ENCODE measurements at places on chromosomes 11 and 22. TPM values are rescaled to one million over a fixed set of nuclear protein-coding genes. Genes with fewer than 3 reads are reported as not detected.

Gene SLC22A12
- total RNA-seq = not detected

Gene MRTFA
- 53.5 TPM for total RNA-seq

Gene KLHL35
- 3.6 TPM for total RNA-seq

Gene APLP2
- 222 TPM for total RNA-seq

Gene GPHA2
- total RNA-seq = not detected

Gene FOLR1
- 1.2 TPM for total RNA-seq

Gene OR8B4
- total RNA-seq = not detected

Gene TMEM126B
- total RNA-seq = 40.5 TPM

Gene GAL3ST3
- not detected for total RNA-seq

Gene OR10W1
- not detected for total RNA-seq

Gene MS4A3
- total RNA-seq = 1.4 TPM

Gene C11orf87
- total RNA-seq = 0.09 TPM

Gene STX5
- total RNA-seq = 51.6 TPM

- no peak for DNase-seq
These were observed 27.2 kb downstream of the GVQW3 start for GRCh38 chr11:76408171-76408965.

GRCh38 chr11:5701055-5701577 is 11.5 kb downstream of the TRIM22 start:
- DNase-seq = no peak

GRCh38 chr11:93857413-93858120 is 7.1 kb upstream of the VSTM5 start:
- no peak for DNase-seq

DNA sequence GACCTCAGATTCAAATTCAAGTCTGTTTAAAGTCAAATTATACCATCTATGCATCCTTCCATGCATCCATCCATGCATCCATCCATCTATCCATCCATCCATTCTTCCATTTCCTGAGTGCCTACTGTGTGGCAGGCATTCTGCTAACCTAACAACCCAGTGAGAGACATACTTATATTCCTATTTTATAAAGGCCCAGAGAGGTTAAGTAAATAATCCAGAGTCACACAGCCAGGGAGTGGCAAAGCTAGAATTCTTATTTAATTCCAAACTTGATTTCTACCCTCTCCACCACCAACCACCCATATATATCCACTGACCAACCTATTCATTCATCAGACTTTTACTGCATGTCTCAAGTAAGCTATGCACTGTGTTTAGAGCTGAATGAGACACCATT is 53.8 kb downstream of the LRRC74B start:
- no peak for DNase-seq

DNA sequence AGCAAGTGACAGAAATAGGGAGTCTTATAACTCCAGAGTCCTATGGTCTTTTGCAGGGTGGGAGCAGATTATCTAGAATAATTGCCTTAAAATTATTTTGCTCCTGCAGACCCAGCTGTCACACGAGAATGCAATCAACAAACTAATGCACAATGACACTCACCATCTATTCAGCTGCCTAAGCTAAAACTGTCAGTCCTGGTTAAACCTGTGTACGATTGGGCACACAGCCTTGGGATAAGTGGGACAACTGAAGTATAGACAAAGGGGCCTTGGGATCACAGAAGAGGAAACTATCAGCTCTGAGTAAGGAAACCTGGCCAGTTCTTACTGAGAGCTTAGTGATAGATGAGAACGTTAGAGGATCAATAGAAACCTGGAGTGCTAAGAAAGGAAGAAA is 595.9 kb upstream of the KIRREL3 start:
- no peak for DNase-seq

DNA sequence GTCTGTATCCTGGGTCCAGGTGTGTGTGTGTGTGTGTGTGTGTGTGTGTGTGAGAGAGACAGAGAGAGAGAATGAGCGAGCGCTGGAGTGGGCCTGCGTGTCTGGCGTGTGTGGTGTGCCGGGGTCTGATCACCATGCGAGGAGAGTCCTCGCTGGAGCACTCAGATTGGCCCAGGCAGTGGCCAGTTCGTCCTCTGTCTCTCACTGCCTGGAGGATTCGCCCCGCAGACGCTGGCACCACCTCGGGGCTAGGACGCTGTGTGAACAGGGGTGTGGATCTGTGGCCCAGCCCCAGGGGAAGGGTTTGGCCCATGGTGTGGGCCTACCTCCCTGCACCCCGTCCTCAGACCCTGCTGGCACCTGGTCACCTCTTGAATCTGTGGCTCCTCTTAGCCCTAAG is 11.6 kb upstream of the CACNA1I start:
- no peak for DNase-seq

DNA sequence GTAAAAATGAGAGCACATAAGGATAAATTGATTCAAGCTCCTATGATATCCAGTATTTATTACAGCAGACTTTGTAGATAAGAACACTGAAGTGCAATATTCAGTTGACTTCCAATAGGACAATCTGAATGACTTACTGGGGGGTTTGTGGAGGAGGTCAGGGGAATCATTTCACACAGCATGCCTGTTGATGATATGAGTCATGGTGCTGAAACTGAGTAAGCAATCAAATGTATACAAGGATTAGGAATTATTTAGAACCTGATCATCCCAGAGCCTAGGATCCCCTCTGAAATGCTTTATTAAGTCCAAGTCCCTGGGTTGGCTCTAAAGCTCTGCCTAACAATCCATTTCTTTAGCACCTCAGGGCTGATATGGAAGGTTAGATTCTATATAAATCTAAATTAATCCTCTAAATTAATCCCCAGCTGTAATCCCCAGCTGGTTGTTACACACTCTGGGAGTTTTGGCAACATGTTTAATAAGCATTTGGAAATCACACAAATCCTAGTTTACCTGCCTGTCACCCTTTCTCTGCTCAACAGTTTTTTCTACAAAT is 326.4 kb downstream of the GUCY1A2 start:
- DNase-seq = no peak

DNA sequence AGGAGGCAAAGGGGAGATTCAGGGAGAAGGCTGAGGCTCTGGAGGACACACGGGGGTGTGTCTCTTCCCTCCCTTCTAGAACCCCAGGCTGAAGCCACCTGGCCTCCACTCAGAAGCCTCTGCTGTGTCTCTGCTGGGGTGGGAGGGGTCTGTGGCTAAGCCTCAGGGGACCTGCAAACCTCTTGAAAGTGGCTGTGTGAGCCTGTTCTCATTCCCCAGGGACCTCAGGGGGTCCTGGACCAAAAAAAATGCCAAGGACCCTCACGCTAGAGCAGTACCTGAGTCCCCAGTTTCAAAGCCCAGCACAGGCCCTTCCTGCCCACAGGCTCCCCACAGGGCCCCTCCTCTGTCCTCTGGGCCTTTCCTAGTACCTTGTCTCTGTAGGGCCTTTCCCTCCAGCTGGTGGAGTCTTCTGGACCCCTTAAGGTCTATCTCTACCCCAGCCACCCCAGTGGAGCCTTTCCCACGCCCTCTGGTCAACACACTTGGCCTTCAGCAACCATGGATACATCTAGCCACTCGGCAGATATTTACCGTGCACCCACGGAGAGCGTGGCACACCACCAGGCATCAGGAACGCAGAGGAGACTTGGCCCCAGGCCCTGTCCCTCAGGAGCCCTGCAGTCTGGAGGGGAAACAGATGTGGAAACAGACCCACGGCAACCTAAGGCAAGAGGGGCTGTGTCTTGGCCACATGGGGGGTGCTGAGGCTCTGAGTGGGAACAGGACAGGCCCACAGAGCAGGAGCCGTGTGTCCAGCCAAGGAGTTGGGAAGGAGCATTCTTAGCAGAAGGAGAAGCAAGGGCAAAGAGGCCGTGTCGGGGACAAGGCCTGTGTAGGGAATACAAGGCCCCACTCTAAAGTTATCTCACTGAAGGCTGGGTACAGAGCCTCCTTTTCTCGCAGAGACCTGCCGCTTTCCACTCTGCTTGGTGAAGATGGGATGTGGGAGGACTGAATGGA is 18.5 kb downstream of the PLA2G6 start:
- no peak for DNase-seq

- no peak for DNase-seq
These were observed 125.6 kb upstream of the PITPNB start for GRCh38 chr22:28044546-28045173.

- DNase-seq = no peak
These were observed 52.8 kb upstream of the RRAS2 start for GRCh38 chr11:14411818-14412217.

DNA sequence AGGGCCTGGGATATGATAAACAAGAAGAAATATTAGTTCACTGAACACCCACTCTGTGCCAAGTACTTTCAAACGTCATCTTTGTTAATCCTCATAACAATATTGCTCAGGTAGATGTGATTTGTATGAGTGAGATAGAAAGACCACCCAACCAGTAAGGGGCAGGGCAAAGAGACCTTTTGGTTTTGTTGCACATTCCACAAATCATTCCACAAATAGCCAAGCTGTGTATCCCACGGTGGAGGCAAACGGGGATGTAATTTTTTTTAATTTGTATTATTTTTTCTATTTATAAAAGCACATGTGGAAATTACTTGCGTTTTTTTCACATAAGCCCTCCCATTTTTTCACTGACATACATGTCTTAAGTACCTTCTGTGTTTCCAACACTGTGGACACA is 29.0 kb downstream of the LAYN start:
- no peak for DNase-seq

- DNase-seq = no peak
These were observed 12.9 kb downstream of the GAL3ST1 start for GRCh38 chr22:30561402-30562189.

GRCh38 chr11:46677991-46678740 is 22.3 kb downstream of the ARHGAP1 start:
- no peak for DNase-seq

GRCh38 chr11:45252134-45252856 is 33.8 kb downstream of the SYT13 start:
- no peak for DNase-seq

GRCh38 chr22:32562401-32562800 is 87.8 kb downstream of the FBXO7 start:
- no peak for DNase-seq

DNA sequence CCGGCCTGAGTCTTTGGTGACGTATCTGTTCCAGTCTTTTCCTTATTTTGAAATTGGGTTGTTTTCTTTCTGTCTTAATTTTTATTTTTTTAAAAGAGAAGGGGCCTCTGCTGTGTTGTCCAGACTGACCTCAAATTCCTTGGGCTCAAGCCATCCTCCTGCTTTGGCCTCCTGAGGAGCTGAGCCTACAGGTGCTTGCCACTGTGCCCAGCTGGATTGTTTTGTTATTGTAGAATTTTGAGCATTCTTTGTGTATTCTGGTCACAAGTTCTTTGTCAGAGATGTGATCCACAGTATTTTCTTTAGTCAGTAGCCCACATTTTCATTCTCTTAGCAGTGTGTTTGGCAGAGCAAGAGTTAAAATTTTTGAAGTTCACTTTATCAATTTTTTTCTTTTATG is 100.1 kb downstream of the ATXN10 start:
- no peak for DNase-seq

DNA sequence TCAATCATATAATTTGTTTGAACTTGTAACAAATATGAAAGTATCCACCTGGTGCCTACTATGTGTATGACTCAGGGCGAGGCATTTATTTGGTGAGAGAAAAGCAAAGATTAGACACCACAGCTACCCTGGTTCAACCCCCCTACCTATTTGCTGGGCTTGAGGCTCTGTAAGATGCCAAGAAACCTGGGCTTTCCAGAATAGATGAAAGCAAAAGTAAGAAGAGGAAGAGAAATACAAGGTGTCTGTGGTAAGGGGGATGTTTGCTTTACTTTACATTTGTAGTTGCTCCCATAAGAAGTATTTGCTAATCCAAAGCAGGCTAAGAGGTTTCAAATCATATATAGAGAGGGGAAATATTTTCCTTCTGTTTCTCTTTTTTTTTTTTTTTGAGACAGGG is 61.7 kb downstream of the DDI1 start:
- DNase-seq = no peak

DNA sequence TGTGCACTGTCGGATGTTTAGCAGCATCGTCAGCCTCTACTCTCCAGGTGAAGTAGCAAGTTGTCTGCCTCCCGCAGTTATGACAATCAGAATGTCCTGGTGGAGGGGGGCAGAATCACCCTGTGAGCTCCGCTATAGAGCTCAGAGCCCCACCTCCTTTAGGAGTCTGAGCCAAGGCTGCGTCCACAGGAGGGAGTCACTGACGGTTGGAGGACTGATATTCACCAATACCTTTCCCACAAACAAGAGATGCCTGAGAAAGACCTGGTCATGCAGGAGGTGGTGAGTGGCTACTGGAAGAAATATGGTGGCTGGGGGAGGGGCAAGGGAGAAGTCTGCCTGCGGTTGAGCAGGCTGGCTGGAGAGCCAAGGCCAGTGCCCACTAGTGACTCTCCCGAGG is 41.7 kb upstream of the ADA2 start:
- DNase-seq = no peak

GRCh38 chr11:122229481-122230384 is 113.7 kb upstream of the BLID start:
- no peak for DNase-seq

- no peak for DNase-seq
These were observed 59.1 kb downstream of the KCNC1 start for GRCh38 chr11:17793642-17794170.

DNA sequence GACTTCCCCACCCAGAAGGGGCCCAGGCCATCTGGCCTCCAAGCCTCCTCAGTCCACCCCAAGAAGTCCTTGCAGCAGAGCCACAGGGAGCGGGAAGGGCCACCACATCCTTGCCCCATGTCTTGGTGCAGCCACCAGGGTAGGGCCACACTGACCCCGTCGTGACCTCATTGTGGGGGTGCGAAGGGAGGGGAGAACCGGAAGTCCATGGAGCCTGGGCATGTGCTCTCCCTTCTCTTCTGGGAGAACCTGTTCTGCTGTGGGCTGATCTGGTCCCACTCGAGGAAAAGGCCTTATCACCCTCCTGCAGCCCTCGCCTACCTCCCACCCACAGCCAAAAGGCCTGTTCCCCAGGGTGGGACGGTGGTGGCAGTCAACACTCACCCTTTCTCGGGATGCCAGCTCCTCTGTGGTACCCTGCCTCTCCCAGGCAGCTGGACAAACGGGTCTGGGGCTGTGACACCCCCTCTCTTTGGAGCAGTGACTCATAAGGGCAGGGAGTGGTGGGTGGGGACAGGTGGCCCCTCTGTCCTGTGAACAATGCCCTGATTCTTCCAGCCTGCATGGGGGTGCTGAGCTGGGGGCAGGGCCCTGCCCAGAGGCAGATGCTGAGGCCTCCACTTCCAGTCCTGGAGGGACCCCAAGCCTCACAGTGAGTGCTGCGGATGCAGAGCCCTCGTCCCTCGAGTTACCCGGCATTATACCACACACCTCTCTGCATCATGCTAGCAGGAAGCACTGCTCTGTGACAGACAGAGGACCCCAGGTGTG is 14.6 kb upstream of the CTSD start:
- DNase-seq = peak; percentile 56

- DNase-seq = no peak
These were observed 52.8 kb downstream of the CBL start for GRCh38 chr11:119258983-119259382.

- no peak for DNase-seq
These were observed 6.4 kb upstream of the TTLL8 start for GRCh38 chr22:50064453-50064852.

DNA sequence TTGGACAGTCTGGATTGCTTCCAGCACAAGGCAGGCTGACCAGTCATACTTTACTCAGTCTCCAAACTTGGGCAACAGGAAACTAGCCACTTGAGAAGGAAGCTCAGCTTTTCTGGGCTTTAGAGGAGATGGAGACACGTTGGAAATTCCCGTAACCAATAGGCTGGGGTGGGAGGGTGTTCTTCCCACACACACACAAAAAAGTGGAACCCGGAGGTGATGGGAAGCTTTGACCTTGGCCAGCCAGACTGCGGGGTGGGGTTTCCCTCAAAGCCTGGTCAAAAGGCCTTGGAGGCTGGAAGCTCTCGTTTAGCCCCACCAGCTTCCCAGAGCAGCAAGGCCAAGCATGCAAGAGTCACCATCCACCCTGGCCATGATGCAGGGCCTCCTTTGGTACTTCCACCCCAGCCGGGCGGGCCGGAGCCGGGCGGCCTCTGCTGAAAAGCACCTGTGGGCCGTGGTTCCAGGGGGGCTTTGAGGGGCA is 126.2 kb downstream of the BCR start:
- no peak for DNase-seq
